C1 segment of cervical spinal cord (tissue), 14 donors: ENCODE measurements at places on chromosomes 1 and 21.

GRCh38 chr1:63873751-63874150 lies 99.9 kb downstream of the ROR1 start:
- no peak for DNase-seq

GRCh38 chr21:37145635-37146111 lies 72.6 kb downstream of the TTC3 start:
- no peak for DNase-seq

DNA sequence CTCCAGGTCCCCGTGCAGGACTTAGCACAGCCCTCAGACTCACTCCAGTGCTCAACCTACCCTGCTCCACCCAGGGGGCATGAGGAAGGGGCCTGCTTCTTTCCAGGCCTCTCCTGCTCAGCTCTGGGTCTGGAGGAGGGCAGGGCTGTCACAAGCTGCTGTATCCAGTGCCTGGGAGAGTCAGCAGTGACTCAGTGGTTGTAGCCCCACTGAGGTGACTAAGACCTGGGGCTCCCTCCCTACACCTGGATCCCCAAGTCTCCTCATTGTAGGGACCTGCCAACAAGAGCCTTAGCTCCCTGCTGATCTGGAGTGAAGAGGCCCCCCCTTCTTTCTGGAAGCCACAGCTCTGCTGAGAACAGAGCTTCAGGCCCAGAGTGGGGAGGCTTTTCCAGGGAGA lies 36.1 kb upstream of the FAM131C start:
- no peak for DNase-seq

GRCh38 chr1:68178821-68179490 lies 53.4 kb downstream of the WLS start:
- no peak for DNase-seq

- no peak for DNase-seq
Measured at GRCh38 chr1:12275370-12275769, 45.5 kb downstream of the VPS13D start.

DNA sequence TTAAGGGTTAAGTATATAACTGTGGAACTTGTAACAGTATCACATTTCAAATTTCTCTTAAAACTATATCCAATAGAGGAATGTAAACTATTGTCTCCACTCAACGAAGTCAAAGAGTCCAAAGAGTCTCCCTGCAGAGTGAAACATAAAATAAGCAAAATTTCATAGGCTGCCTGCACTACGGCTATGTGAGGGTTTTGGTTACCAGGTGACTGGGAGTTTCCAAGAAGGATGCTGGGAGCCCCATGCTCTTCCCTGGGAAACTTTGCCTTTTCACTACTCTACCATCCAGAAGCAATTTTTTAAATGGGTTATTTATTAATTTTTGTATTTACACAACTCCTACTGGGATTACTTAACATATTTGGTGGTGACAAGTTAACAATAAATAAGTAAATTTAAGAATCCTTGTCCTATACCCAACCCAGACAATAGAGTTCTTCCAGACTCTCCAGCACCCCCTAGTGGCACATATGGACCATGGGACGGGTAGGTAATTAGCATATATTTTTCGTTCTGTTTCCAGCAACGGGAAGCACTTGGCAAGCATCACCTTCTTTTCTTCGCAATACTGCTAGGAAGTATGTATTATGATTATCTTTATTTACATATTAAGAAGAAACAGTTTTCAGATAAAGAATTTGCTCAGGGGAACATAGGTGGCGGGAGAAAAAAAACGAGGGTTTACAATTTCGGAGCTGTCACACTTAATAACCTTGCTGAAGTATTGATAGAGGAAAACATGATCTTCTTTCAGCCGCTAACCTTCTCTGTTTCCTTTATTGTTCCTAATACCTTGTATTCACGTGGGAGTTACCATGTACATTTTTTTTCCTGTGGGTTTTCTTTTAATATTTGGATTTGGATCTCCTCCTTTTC lies 3.5 kb downstream of the FMO2 start:
- no peak for DNase-seq

- DNase-seq = no peak
Measured at GRCh38 chr1:111733183-111733991, 5.8 kb downstream of the INKA2 start.

DNA sequence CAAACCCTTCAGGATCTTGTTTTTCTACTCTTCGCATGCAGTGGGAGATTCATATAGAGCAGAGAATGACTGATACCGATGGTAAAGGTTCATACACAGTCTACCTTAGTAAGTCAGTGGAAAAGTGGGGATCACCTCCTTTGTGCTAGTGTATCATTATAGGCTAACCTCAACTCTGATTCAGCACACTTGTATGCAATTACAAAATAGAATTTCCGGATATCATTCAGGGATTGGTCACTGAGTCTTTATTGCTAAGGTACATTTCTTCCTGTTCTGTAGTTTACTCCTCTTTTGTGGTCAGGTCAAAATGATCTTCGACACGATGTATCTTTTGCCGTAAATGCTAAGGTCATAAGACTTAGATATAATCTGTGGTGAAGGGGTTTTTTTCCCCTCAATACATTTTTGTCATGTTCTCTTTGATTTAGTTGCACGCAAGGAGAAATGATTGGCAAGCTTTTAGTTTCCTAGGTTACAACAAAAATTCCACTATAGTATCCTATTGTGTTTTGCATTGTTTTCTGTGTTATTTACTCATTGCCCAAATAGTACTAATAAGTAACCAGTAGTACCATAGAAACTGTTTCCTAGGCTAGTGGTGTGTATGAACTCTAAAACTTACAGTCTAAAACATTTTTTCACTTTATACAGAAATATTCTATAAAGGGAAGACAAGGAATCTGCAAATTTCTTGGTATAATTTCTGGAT lies 35.7 kb upstream of the PLA2G4A start:
- DNase-seq = no peak
